GM12892 (cell line): ENCODE measurements at places on chromosomes 11 and 22.
A peak's percentile ranks its signal among the peaks of the same experiment; 100 is the strongest.

DNA sequence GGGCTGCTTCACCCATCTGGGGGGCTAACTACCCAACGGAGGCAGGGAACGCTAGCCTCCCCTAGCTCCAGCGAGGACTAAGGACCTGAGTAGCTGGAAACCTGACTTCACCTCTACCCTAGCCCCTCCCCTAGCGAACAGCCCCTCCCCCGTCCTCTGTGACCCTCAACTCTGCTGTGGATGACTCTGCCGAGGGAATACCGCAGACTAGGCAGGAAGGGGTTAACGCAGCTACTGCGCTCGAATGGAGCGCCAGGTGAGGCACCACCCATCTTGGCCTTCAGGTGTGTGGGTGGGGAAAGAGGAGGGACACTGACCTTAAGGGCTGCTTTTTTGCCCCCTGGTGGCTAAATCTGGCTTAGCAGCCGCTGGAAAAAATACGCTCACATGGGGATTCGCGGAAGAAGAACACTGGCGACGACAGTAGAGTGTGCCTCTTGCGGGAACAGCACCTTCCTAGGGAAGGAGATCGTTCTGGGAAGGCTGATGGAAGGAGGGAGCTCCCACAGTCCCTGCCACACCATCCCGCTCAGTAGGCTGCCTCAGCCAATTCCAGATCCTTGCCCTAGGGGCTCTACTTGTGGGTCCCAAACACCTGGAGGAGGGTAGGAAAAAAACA, 4.5 kb upstream of the BCL9L start:
- DNase-seq: peak; percentile 71

DNA sequence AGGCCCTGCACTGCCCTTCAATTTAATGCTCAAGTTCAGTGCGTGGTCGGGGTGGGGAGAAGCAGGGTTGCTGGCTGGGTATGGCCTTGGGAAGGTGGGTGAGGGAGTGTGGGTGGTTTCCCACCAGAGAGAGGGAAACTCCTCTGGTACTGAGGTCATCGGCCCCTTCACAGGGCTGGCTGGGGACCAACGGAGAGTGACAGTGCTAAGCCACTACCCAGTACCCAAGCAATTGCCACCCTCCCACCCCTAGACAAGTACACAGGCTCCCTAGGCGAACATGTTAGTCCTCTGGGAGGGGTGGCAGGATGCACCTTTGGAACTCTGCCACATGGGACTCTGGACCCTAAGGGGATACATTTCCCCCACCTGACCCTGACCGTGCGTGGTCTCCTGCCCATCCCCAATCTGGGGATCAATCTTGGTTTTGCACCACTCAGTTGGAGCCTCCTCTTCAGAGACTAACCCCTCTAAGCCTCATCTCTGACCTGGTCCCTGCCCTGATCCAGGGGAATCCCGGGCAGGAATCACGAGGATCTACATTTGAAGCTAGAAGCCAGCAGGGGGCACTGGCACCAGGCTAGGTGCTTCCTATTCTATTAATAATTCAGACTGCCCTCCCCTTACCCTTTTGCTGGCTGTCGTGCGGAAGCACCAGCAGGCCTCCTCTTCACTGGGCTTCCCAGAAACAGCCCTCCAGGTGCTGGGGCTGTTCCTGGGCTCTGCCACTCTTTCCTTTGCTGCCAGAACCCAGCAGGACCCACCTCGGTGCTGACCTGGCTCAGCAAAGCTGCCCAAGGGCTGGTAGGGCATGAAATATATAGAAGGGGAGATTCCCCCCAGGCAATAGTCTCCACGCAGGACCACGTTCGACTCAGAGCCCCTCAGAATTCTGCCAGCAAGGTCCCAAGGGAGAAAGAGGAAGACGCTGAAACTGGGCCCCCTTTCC, 377.7 kb downstream of the TENM4 start:
- DNase-seq: no peak

DNA sequence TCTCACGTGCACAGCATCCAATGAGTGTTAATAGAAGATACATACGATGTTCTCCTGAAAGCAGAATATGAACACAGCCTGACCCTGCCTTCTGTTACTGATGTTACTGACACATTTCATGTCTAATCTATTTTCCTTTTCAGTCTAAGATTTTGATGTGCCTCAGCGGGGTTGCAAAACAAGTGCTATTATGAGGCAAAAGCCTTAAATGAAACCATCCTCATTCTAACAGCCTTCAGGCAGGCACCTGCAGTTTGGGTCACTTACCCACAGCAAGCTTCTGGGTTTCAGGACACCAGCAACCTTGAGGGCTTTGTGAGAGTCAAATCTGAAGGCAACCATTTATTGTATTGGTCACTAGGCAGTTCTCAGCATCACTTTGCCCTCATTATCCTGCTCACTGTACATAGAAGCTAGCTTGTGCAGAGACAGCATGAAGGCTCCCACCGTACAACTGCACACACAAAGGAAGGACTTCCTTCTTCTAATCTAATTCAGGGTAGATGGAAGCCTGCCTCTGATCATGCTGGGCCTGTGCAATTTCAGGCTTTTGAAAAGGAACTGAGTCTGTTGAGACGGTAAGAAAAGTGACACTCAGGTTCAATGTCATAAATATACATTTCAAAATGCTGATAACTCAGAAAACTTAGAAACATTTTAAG, 183.2 kb upstream of the PITPNB start:
- DNase-seq: no peak

- DNase-seq: peak; percentile 46
Measured at GRCh38 chr22:29071261-29072045, 1.4 kb upstream of the KREMEN1 start.

- DNase-seq: no peak
Measured at GRCh38 chr22:41834005-41834944, 1.4 kb downstream of the SREBF2 start.

DNA sequence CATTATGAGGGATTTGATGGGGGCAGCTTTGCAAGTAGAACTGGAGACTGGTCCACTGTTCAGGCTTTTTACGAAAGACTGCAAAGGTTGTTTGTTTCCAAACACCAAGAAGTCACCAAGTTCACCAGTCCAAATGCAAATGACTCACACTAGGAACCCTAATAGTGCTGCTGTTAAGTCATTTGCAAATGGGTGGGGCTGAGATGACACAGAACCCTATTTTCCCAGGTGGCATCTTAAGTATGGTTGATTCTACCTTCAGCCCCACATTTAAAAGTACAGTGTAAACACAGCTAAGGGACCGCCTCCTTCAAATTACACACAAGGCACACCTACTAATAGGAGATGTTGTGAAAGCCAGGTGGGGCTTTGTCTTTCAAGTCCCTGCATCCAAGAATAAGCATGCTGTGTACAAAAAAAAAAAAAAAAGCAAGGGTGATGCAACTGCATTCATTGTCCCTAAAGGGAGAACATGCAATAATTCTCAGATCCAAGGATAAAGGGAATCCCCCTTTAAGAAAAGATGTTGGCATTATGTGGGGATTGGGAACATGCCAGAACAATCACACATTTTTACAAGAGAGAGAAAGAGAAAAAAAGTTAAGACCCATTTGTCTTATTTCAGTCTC, 27.3 kb downstream of the BDNF start:
- DNase-seq: no peak

GRCh38 chr11:93476796-93477195, 66.4 kb downstream of the SMCO4 start:
- no peak for DNase-seq
